Midbrain (tissue), 1 donor: ENCODE measurements at places on chromosomes 4 and X.
A peak's percentile ranks its signal among the peaks of the same experiment; 100 is the strongest.

- DNase-seq, result no peak
These were observed 1360.7 kb downstream of the ADGRL3 start for GRCh38 chr4:62560858-62561257.

- DNase-seq, result no peak
These were observed 282.9 kb downstream of the RAB28 start for GRCh38 chr4:13201241-13201640.

GRCh38 chrX:9676306-9676705, 89.3 kb downstream of the GPR143 start:
- no peak for DNase-seq

- DNase-seq, result no peak
These were observed 21.5 kb upstream of the LSM6 start for GRCh38 chr4:146154057-146154456.

- DNase-seq, result no peak
These were observed 260.2 kb downstream of the UNC5C start for GRCh38 chr4:95288552-95288951.

DNA sequence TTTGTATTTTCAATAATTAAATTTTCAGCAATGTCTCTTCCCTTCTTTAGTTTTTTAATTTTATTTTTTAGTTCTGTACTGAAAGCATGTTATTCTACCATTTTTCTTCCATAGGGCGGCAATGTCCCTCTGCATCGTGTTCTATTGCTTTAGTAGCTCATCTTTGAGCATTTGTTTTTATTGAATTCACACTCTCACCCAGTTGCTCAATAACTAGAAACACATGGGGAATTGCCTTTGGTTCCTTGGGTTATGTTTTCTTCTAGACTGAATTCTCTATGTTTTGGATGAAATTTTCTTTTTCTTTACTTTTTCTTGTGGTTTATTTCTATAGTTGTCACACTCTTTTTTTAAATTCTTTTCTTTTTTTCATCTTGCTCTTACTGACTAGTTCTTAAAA, 233.8 kb upstream of the LDB2 start:
- DNase-seq, result no peak

GRCh38 chrX:8364369-8365141, 100.1 kb upstream of the VCX3B start:
- DNase-seq, result peak; percentile 3

- no peak for DNase-seq
These were observed 307.2 kb downstream of the SLC7A11 start for GRCh38 chr4:137934911-137935310.

- no peak for DNase-seq
These were observed 56.9 kb upstream of the CXCL8 start for GRCh38 chr4:73683456-73683855.

GRCh38 chr4:3813151-3814052, 47.2 kb downstream of the ADRA2C start:
- no peak for DNase-seq
